ENCODE measurements at places on chromosomes 12 and 14.

GRCh38 chr14:80959496-80959895, 4.1 kb downstream of the TSHR start:
- DNase-seq: no peak

GRCh38 chr14:27253966-27254365, 656.1 kb upstream of the NOVA1 start:
- DNase-seq: no peak

DNA sequence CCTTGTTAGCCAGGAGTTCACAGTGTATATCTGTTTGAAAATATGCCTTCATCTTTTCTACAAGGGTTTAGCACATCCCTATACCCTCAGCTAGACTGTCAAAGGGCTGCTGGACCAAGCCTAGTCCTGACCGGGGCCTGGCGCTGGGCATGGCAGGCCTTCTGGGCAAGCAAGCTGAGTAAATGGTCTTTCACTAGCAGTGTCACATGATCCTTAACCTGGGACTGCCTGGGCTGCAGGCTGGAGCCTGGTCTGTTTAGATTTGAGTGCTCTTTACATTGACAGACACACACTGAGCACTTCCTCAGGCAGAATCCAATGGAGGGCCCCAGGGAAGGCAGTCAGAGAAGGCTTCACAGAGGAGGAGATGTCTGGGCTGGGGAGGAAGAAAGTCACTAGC, 6.9 kb upstream of the AVIL start:
- no peak for DNase-seq

GRCh38 chr12:16348435-16349130, 1.1 kb downstream of the MGST1 start:
- DNase-seq: no peak

GRCh38 chr14:71996610-71997009, 64.4 kb downstream of the RGS6 start:
- DNase-seq: no peak

DNA sequence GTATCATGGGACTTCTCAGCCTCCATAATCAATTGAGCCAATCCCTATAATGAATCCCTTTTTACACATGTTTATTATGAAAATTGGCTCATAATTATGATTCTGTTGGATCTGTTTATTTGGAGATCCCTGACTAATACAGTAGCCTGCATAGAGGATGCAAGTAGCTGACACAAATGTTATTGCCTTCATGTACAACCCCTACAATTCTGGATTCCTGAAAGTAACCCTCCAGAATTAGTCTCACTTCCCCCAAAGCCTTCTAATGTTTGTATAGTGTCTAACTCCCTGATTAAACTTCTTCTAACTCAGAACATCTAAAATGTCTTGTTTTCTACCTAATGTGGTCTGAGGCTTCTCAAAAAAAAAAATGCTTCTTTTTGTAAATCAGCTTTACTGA, 6.6 kb upstream of the SMIM10L1 start:
- no peak for DNase-seq

GRCh38 chr14:20684662-20685456, 499 bp downstream of the RNASE4 start:
- DNase-seq: no peak
